B cell (primary cell): ENCODE measurements at places on chromosomes 2 and 18.

DNA sequence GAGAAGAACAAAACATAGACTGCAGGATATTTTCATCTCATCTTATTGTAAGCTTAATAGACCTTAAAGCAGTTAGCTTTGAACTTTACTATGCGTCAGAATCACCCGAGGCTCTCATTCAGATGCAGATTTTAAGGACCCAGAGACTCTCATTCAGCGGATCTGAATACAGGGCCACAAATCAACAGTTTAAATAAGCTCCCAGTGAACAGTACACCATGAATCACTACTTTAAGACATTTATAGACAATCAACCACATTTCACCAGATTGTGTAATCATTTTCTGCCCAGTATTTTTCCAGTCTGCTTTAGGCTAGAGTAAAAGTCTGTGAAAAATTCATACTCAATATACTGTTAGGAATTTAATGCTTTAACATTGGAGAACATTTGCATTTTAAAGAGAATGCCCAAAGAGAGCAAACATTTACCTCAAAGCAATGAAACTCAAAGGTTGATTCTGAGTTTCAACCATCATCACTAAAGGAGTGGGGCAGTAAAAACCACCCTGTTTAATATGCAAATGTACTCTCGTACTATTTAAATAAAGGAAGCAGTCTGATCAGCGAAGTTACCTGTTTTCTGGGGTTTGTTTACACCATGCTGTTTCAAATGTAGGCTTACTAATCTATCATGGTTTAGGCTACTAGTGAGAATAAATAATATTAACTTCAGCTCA, 11.0 kb upstream of the ALPK2 start:
- DNase-seq: peak; percentile 49

DNA sequence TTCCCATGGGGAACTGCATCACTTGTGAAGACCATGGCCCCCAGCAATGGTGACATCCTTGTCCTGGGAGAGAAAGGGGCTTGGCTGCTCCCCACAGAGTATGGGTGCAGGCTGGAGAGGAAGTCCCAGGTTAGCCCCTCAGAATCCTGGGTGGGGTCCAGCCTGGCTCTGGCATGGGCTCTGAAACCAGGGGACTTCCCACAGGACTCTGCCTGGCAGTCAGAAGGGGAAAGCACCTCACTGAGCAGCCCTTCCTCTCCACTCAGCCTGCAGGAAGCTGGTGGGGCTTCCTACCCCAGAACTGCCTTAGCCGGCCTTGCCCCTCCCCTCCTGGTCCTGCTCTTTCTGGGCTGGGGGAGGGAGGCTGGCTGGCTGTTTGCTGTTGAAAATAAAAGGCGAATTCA, 3.7 kb downstream of the NEURL3 start:
- DNase-seq: peak; percentile 46

DNA sequence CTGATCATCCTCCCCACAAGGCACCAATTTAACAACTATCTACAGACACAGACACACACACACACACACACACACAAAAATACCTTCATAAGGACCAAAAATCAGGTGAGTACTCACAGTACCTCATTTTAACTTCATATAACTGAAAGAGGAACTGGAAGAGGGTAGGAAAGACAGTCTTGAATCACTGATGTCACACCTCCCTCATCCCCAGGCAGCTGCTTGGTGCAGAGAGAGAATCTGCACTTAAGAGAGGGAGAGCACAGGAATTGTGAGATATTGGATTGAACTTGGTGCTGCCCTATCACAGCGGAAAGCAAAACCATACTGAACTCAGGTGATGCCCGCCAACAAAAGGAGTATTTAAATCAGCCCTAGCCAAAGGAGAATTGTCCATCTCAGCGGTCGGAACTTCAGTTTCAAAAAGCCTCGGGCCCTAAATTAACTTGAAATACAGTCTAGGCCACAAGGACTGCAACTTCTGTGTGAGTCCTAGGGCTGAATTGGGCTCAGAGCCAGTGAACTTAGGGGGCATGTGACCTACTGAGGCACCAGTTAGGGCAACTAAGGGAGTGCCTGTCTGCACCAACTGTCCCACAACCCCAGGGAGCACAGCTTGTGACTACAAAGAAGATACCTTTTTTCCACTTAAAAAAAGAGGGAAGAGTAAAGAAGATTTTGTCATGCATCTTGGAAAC, 211.1 kb downstream of the LRATD1 start:
- DNase-seq: no peak

GRCh38 chr2:164335947-164336346, 285.3 kb downstream of the GRB14 start:
- DNase-seq: no peak
